Transverse colon (tissue), 4 donors: ENCODE measurements at places on chromosomes 6 and 20. TPM values are rescaled to one million over a fixed set of nuclear protein-coding genes. Genes with fewer than 3 reads are reported as not detected.

The CLDN20 gene
- not detected for total RNA-seq

The TNXB gene
- total RNA-seq: 47.8 TPM

The CPNE5 gene
- total RNA-seq: not detected

The ZKSCAN8 gene
- total RNA-seq: 15.6 TPM

The TRERF1 gene
- total RNA-seq: 3.4 TPM

The VWA7 gene
- total RNA-seq: 7.6 TPM

The PPIL6 gene
- total RNA-seq: not detected

The MATN4 gene
- not detected for total RNA-seq

The CD93 gene
- 6.3 TPM for total RNA-seq

The C6orf118 gene
- not detected for total RNA-seq

The SPATA25 gene
- total RNA-seq: 3.7 TPM

The GSTA4 gene
- 1.5 TPM for total RNA-seq

The UBD gene
- total RNA-seq: not detected

The OLIG3 gene
- not detected for total RNA-seq
